Nephron progenitor cell (in vitro differentiated cells): ENCODE measurements at places on chromosomes 7 and 10.
A peak's percentile ranks its signal among the peaks of the same experiment; 100 is the strongest.

DNA sequence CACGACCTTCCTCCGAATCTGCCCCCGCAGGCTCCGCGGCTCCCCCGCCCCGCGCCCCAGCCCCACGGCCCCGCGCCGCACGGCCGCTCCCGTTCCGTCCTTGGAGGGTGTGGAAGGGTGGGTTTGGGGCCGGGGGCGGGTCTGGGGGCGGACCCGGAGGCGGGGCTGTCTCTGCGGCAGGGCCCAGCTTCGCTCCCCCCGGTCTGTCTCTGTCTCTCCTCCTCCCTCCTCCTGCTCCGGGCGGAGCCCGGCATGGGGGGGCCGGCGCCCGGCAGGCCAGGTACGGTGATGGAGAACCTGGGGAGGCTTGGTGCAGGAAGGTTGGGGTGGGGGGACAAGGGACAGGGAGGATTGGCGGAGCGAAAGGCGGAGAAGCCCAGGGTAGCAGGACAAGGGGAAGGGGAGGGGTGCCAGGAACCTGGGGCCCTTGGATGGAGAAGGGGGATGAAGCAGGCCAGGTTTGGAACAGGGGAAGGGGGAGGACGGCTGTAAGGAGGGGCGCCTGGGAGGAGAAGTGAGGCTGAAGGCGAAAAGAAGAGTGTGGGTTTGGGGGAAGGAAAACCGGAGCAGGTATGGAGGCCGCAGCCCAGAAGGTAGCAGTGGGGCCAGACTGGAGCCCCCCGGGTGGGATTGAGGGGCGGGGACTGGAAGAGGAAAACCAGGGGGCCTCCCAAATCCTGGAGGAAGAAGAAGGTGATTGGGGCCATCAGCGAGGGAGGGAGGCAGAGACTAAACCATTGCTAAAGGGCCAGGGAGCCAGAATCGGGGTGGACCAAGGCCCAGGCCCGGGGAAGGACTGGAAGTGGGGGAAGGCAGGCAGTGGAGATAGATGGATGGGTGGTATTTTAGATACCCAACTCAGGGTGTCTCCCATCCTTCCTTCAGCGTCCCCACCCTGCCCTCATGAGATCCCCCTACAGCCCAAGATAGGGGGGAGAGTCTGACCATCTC lies at the start of gene NYAP1:
Gene NYAP1, plus strand, starts transcription at position 206 of the 951 bp plus-strand sequence. CDS start 1,385 bp downstream, outside the sequence.
- peak; percentile 80 for DNase-seq

DNA sequence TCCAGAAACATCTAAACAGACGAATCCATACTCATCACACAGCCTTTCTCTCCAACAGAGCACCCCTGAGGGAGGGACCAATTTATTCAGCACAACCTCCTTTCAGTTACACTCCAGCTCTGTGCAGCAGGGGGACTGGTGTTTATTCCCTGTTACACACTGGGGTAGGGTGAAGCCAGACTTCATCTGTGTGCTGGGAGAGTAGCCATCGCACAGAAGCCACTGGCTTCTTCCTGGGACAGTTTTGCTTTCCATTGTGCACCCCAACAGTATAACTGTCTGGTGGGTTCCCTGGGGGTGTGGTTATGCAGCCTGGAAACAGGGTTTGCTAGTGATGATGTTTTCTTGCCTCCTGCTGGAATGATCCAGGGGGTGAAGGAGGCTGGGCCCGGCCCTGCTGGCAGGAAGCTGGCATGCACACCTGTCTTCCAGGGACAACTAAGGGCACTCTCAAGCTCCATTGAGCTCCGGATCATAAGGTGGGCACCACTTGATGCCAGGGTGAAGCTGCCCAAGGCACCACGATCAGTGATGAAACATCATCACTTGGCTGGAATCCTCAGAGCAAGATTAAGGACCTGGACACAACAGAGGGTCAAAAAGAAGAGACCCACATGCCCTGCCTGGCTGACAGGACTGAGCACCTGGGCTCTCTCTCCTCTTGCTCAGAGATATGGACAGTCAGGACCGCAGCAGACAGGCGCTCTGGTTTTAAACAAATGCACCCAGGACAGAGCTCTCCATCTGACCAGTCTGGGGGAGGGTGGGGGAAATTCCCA lies 293.2 kb downstream of the GRID1 start:
- no peak for DNase-seq

GRCh38 chr7:3138997-3139396 lies 95.3 kb upstream of the CARD11 start:
- DNase-seq = no peak

DNA sequence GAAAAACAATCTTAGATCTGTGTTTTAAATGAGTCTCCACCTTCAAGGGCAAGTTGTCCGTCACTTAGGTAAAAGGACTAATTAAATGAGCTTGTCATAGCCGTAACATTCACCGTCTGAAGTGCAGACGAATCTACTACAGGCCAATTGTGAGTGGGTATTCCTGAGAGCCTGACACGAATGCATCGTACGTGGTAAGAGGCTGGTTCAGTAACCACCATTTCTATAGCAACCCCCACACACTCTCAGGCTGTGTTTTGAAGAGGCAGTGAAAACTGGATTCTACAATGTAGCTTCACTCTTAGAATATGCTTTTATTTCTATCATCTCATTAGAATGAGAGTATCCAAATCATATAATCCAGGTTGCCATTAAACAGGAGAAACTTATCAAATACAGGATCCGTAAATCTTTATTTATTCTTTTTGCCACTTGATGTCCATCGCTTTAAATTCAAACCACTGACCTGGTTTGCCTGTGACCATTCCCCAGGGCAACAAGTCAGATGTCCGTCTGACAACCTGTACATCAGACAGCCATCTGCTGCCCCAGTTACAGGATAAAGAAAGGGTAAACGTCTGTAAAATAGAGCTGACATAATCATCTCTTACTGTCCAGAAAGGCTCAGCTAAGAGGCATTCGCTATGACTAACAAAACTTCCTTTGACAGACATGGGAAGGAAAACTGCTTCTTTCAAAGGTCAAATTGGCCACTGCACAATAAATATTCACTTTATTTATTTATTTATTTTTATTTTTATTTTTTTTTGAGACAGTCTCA lies 70.3 kb upstream of the NMT2 start:
- no peak for DNase-seq

DNA sequence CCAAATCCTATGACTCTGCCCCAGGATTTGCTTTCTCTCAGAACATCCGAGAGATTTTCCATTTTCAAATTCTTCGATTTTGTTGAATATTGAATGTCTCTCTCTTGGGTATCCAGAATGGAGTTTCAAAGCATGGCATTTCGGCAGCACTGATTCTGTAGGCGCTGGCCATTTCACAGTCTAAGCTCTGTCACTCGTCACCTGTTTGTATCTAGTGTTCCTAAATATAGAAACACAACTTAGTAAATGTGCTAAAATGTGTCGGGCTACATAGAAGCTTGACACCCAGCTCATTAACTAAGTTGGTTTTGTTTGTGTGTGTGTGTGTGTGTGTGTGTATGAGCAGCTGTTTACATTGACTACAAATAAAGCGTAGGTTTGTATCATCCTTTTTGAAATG lies 173.5 kb upstream of the FZD1 start:
- no peak for DNase-seq

DNA sequence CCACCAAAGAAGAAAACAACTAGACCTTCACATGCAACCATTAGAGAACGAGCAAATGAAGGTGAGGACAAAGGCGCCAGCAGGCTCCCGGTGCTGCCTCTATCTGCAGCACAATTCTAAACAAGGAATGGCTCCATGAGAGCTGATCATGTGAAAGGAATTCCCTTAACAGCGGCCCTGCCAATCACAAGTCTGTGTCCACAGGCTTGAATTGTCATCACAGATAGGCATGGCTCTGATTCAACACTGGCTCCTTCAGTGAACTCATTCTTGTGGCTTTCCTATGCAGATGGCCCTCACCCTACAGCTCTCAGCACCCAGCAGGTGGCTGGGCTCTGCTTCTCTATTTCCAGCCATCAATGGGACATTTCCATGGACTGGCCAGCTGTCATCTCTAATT lies 36.2 kb downstream of the LAMB1 start:
- DNase-seq = no peak

DNA sequence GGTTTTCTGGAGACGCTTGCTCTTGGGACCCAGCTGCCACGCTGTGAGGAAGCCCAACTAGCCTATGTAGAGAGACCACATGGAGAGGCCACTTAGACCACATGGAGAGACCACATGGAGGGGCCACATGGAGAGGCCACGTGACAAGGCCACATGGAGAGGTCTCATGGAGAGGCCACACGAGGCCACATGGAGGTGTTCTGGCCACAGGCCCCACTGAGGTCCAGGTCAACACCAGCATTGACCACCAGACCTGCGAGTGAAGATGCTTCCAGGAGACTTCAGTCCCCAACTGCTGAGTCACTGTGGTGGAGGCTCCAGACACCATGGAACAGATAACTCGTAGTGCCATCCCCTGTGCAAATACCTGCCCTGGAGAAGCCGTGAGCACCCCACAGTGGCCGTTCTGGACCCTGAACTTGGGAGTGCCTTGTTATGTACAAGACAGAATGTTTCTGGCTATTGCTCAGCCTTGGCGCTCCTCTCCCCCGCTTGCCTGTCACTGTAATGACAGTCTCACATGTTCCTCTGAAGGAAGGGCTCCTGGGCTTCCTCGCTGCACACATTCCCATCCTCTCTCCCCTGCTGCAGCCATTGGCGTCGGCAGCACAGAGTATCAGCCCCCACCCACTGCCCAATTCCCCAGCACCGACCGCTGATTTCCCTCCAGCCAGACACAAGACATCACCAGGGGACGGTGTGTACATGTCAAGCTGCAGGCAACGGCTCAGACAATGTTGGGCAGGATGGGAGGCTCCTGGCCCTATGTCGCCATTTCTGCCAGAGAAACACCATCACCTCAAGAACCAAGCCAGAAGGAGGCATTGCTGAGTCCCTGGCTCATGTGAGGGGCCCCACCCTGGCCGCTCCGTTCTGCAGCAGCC lies 49.0 kb upstream of the TNRC18 start:
- DNase-seq = no peak

GRCh38 chr7:41574377-41574776 lies 128.5 kb downstream of the INHBA start:
- no peak for DNase-seq

DNA sequence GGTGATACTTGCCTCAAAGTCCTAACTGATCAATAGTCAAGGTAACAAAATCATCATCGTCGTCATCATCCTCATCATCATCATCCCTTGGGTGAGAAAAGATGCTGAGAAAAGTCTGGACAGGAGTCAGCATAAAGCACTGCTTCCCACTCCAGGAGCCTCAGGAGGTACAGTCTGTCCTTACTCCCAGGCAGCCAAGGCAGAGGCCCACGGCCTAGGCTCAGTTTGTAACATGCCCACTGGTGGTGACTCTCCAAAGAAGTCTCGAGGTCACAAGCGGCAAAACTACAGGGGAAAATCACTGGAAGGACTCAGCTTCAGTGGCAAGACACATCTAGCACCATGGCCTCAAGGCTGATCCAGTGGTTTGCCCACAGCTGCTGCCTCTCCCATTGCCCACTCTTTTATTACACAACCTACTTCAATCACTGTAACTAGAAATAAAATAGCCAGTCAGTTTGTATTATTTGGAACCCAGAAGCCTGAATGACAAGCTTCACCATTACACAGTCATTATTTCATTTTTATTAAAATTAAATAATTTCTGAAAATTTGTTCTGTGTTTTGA lies 150.4 kb downstream of the SRPK2 start:
- DNase-seq = no peak

GRCh38 chr10:14810969-14811953 lies 26.6 kb downstream of the CDNF start:
- no peak for DNase-seq

DNA sequence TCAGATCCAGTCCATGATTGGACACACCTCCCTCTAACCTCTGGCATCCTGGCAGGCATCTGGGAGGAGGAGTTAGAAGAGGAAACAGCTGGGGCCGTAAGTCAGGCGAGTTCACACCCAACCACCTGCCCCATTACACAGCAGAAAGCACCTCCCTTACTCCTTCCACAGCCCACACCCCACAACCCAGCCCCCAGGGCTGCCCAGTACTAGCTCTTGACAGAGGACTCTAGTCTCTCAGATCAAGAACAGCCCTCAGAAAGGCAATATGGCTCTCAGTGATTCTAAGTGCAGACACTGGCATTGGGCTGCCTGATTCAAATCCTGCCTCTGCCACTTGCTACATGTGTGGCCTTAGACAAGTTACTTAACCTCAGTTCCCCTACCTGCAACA lies 34.1 kb downstream of the KCNMA1 start:
- DNase-seq = no peak

- no peak for DNase-seq
Measured at GRCh38 chr7:100122568-100122967, 3.1 kb downstream of the CNPY4 start.

- no peak for DNase-seq
Measured at GRCh38 chr7:35605760-35606159, 89.2 kb downstream of the HERPUD2 start.

- DNase-seq = peak; percentile 49
Measured at GRCh38 chr10:114821915-114822443, 399 bp downstream of the FHIP2A start.

GRCh38 chr7:43163885-43164284 lies 51.4 kb downstream of the HECW1 start:
- no peak for DNase-seq

DNA sequence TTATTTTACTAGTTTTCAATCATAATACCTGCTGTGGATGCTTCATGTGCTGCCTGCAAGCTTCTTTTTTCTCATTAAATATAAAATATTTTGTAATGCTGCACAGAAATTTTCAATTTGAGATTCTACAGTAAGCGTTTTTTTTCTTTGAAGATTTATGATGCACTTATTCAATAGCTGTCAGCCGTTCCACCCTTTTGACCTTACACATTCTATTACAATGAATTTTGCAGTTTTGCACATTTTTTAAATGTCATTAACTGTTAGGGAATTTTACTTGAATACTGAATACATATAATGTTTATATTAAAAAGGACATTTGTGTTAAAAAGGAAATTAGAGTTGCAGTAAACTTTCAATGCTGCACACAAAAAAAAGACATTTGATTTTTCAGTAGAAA lies 103.0 kb downstream of the PTEN start:
- no peak for DNase-seq

GRCh38 chr10:44249490-44249889 lies 135.4 kb downstream of the CXCL12 start:
- no peak for DNase-seq

GRCh38 chr7:143931739-143932138 lies 3.3 kb upstream of the OR2F2 start:
- no peak for DNase-seq

GRCh38 chr10:117462424-117462792 lies 80.1 kb upstream of the EMX2 start:
- DNase-seq = no peak

DNA sequence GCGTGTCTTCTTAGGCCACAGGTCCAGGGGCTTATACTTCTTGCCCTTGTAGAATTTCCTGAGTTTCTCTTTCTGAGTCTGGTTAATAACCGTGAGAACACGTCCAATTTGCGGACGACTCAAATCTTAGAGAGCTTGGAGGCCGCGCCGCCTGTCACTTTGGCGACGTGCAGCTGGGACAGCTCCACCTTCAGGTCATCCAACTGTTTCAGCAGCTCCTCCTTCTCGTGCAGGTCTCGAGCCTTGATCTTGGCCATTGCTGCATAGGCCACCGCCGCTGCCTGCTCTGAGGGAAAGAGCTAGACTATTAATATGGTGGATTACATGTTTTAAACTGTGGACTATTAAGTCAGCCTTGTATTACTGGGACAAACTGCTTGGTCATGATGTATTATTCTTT lies 26.9 kb downstream of the EVX1 start:
- no peak for DNase-seq

- DNase-seq = no peak
Measured at GRCh38 chr7:151742713-151743480, 134.0 kb downstream of the PRKAG2 start.

- DNase-seq = no peak
Measured at GRCh38 chr7:15757041-15758000, 70.8 kb upstream of the MEOX2 start.

- no peak for DNase-seq
Measured at GRCh38 chr7:137965942-137966640, 35.8 kb downstream of the CREB3L2 start.
